Renal pelvis (tissue), 12 donors: ENCODE measurements at places on chromosomes 2 and 18. TPM values are rescaled to one million over a fixed set of nuclear protein-coding genes. Genes with fewer than 3 reads are reported as not detected.

Gene PLCL1
- 14.2 TPM for polyA plus RNA-seq

Gene OSBPL1A
- 48.5 TPM for polyA plus RNA-seq

Gene GREB1
- 16.2 TPM for polyA plus RNA-seq

Gene ERBB4
- 49.7 TPM for polyA plus RNA-seq

Gene CHST9
- 3.7 TPM for polyA plus RNA-seq

Gene ANXA4
- 260 TPM for polyA plus RNA-seq

Gene LRRTM4
- 1.7 TPM for polyA plus RNA-seq

Gene TXNDC2
- polyA plus RNA-seq: 0.31 TPM

Gene TUBA4B
- 0.89 TPM for polyA plus RNA-seq

Gene NAT8
- 32.3 TPM for polyA plus RNA-seq

Gene FTCDNL1
- polyA plus RNA-seq: 1.5 TPM

DNA sequence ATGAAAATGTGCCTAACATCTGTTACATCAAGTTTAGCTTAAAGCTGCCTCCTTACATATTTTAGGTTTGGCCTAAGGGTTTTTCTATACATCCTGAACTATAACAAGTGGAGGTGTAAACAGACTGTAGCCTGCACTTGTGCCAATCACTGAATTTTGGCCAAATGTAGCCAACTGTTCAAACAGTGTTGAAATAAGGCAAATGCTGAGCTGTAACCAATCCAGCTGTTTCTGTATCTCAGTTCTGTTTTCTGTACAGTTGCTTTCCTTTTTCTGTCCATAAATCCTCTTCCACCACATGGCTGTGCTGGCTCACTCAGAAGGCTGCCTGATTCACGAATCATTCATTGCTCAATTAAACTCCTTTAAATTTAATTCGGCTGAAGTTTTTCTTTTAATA, 19.2 kb upstream of the CAPN13 start:
- DNase-seq: no peak

DNA sequence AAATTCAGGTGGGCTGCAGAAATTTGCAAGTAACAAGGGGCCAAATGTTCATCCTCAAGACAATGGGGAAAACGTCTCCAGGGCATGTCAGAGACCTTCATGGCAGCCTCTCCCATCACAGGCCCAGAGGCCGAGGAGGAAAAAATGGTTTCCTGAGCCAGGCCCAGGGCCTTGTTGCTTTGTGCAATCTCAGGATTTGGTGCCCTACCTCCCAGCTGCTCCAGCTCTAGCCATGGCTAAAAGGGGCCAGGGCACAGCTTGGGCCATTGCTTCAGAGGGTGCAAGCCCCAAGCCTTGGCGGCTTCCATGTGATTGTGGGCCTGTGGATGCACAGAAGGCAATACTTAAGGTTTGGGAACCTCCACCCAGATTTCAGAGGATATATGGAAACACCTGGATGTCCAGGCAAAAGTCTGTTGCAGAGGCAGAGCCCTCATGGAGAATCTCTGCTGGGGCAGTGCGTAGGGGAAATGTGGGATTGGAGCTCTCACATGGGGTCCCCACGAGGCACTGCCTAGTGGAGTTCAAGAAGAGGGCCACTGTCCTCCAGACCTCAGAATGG, 29.2 kb downstream of the RPRD1A start:
- DNase-seq: no peak

DNA sequence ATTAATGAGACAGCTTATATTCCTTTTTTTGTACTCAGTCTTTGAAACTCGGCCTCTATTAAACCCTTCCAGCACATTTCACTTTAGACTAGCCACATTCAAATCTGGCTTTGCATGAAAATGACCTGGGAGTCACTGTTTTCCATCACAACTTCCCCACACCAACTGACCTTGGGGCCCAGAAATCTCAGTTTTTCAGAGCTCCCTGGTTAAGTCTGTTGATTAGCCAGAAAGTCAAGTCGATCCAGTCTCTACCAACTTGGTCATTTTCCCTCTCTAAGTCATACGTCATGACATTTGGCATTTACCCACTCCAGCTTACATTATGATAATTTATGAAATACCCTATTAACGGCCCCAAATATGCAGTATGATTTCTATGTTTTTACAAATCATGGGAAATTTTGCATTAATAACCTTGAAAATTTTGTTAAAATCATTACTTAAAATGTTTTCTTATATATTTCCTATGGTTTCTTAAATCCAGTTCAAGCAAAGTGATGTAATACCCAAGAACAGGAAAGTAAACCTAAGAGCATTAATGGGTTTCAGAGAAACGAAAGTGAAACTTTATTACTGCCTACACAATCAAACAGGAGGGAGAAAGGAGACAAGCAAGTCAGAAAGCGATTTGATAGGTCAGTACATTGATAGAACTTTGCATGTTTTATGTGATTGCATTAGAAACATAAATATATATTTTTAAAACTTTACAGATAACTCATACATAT, 77.1 kb downstream of the SPATS2L start:
- DNase-seq: no peak

- no peak for DNase-seq
These were observed 169.3 kb upstream of the FBXO11 start for GRCh38 chr2:48075631-48076030.

- no peak for DNase-seq
These were observed 16.3 kb downstream of the MGAT5 start for GRCh38 chr2:134269972-134270735.

- no peak for DNase-seq
These were observed 141.9 kb upstream of the DLX2 start for GRCh38 chr2:172244419-172245130.

DNA sequence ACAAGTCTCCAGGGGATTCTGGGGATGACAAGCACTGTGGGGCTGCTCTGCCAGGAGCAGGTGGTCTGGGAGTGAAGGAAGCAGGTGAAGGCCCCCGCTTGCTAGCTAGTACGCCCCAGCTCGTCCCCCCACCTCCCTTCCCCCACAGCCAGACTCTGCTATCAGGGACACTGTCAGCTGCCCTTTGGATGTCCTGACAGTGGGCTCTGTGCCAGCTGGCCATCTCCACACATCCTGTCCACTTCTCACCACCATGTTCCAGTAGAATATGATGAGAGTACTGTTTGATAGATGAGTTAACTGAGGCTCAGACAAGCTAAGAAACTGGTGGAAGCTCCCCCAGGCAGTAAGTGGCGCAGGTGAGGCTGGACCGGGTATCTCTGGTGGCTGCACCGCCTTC, 276.2 kb downstream of the CELF4 start:
- no peak for DNase-seq

DNA sequence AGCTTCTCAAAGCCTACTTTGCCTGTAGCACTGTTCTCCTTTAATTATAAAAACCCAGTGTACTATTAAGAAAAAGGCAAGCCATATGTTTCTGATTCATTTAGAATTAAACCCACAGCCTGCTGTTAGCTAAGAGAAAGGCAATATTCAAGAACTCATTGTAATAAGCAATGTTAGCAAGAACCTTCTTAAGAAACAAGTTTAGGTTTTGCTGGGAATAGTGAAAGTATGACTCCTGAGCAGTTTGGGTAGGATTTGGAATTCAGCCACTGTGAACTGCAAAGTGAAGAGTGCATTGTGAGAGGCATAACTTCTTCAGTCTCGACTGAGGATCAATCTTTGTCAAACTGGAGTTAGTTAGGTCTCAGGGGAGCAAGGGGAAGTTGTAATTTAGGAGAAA, 206.5 kb upstream of the NT5C1B start:
- DNase-seq: peak; percentile 35

DNA sequence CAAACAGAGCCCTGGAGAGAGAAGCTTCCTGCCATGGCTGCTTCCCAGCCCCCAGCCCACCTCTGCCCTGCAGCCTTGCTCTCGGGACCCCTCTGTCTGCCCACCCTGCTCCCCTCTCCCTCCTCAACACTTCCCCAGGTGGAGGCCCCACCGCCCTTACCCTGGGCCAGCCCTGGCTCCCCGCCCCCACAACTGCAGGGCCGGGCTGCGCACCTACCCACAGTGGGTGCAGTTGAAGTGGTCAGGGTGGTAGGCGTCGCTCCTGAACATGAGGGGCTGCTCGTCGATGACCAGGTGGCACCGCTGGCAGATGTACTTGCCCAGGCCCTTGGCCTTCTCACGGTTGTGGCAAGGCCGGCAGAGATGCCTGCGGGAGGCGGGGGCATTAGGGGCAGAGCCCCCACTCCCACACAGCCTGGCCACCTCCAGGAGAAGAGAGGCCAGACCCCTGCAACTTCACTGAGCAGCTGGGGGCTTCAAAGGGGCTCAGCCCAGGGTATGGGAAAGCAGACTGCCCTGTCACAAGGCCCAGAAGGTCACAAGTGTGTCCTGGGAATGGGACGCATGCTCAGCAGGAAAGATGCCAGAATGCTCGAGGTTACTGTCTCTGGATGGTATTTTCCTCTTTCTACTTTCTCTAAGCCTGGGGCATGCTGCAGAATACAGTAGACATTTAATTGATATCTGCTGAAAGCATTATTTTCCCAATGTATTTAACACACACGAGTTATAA, 3.1 kb upstream of the GPR17 start:
- no peak for DNase-seq

DNA sequence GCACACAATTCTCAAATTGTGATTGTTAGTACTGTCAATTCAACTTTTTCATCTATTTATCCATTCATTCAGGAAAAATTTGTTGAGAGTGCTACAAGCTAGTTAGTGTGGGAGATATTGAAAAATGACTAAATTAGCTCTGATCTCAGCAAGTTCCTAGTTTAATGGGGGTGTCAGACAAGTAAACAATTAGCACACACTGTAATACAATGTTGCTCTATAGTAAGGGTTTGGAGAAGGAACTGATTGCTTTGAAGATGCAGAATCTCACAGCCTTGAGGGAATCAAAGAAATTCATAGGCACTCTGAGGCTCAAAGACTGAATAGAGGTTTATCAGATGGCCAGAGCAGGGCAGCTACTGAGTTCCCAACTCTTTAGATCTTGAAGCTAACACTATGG, 6.8 kb upstream of the CCNYL1 start:
- no peak for DNase-seq

DNA sequence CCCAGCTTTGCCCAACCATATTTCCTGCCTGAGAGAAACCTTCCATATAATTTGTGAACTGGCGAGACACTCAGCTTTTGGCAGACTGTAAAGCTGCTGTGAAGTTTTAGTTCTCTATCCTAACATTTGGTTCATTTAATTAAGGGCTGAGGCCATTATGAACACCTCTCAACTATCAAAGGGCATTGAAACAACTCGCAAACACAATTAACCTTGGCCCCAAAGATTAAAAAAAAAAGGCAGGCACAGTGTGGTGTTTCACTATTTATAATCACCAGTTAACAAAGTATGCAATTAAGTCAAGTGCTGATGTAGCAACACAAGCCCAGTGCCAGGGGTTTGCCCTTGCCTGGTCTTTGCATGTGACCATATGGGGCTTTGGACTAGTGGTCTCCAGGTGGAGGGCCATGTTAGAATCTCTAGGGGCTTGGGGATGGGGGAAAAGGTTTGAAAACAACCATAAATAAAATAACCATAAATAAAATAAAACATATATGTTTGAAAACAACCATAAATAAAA, 297.6 kb upstream of the SKOR2 start:
- DNase-seq: no peak

- DNase-seq: no peak
These were observed 83.3 kb upstream of the CD28 start for GRCh38 chr2:203623096-203623495.

DNA sequence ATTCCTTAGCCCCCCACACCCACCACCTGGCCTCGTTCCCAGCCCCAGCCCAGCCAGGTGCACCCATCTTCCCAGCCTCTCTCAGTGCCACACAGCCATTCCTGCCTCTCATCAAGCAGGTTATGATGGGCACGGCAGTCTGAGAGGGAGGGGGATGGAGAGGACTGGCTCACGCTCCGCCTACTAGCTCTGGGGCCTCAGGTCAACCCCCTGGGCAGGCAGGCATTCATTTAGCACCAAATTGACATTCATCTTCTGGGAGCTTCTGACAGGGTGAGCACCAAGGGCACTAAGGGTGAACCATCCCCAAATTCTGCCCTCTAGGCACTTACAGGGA, 66.2 kb upstream of the FOSL2 start:
- DNase-seq: no peak

DNA sequence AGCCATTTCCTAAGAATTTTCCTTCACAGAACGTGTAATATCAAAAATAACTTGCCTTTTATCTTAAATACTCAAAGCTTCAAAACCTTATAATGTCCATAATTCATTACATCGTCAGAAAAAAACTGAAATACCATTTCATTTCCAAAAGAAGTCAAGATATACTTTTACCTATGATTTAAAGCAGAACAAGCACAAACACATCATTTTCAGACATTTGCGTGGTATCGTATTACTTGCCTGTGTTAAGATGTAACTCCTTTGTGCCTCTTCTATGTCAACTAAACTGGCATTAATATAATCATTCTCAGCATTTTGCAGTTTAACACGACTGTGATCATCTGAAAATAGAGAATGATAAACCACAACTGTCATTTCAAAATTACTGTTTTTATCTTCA, 47.5 kb downstream of the PTPN2 start:
- DNase-seq: no peak

- DNase-seq: no peak
These were observed 99.4 kb upstream of the PKDCC start for GRCh38 chr2:41948397-41948763.

DNA sequence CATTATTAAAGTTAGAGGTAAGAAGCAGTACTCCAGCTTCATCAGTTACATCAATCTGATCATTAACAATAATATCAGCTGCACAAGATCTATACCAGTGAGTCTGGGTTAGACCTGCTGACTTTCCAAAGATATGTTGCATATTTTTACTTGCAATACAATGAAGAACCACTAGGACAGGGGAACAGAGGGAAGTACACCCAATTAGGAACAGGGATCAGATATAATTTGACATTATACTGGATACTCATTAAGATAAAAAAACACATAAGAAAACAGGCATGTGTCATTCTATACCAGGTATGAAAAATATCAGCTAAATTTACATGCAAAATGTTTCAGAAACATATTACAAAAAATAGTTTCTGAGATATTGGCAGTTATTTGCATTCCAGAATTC, 995.1 kb upstream of the DDX18 start:
- DNase-seq: no peak

GRCh38 chr18:62933261-62933887, 218.0 kb downstream of the PHLPP1 start:
- no peak for DNase-seq

DNA sequence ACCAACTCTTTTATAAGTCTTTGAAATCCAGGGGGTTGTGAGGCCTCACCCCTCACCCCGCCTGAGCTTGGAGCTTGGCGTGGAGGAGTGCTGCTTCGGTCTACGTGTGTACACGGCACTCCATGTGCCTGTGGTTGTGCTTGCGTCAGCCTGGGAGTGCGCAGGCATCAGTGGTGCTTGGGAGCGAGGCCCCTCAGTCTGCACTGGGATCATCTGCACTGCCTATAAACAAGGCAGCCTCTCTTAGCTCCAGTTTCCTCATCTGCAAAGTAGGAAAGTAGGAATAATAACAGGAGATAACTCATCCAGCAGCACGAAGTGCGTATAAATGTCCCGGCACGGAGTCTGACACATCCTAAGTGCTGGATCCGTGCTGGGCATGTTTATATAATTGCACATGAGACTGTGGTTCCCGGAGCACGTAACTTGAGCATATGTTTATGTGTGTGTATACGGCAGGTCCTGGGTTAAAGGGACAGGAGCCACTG, 1.2 kb downstream of the GYPC start:
- DNase-seq: no peak
